ENCODE measurements at places on chromosomes 2 and 18.

DNA sequence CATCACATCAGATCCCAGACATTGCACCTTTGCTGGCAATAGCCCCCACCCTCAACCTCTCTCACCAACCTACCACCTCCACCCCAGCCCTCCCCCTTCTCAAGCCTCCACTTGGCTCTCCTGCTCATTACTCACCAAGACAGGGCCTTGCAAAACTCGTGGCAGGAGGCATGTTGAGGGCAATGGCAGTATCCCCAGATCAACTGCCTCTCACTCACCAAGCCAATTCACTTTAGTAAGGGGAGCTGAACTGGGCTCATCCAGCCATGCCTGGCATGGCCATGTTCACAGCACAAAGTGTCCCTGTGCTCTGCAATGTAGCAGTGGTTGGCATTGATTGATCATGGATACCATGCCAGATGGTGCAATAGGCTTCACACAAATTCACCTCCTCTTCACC lies 46.3 kb upstream of the TEX51 start:
- no peak for DNase-seq

DNA sequence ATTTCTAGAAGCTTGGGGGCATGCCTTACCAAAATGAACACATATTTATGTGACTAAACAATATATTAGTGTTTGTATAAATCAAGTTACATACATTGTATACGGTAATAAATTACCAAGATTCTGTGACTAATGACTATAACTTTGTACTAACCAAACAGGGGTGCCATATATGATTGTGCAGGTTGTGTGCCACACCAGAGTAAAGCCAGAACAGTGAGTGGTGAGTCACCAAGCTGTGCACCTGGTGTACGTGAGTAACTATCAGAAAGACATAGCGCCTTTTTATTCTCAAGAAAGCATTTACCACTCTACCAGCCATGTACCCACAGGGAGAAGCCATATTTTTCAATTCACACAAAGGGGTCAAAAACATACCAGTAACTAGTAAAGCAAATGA lies 453.2 kb upstream of the PIK3C3 start:
- no peak for DNase-seq

DNA sequence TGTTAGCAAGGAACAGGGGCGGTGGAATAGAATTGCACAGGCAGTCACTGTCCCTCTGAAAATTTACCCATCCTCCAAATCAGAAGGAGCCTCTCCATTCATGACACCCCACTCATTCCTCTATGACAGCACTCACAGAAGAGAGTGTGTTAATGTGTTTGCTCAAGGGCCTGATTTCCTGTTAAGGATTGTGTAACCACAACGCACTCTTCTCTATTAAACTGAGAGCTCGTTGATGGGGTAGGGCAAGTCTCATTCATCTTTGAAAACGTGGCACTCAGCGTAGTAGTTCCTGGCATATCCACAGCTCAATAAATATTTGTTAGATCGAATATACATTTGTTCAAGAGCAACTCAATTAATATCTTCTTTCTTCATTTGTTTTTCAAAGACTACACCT lies 106.4 kb downstream of the VAPA start:
- no peak for DNase-seq

GRCh38 chr18:39666541-39666940 lies 2100.9 kb upstream of the CELF4 start:
- DNase-seq = no peak
